ENCODE measurements at places on chromosomes 6 and 20. TPM values are rescaled to one million over a fixed set of nuclear protein-coding genes. Genes with fewer than 3 reads are reported as not detected.

Gene IPCEF1
- polyA plus RNA-seq, result not detected

Gene RAET1L
- 1.9 TPM for polyA plus RNA-seq

Gene ADGRF5
- polyA plus RNA-seq, result not detected

Gene TBXT
- not detected for polyA plus RNA-seq

DNA sequence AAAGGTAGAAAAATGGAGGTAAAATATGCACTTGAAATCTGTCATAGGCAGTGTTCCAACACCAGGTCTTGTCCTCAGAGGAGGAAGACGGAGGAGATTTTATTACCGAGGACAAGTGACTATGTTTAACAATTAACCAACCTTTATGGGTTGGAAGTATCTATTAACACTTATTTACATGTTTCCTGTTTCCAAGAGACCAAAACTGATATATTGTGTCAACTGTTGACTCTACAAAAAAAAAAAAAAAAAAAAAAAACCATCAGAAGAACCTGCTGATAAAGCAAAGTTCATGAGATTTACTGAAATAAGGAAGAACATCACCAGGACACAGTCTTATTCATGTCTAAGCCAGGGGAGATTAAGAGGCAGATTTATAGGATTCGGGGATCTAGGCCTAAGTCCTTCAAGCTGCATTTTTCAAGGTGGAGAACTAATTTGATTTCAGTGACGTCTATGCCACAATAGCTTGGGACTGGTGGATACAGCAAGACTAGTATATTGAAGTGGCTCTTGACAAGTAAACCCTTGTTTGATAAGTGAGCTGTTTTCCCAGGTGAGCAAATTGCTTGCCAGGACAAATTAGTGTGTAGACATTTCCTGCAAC, 126.6 kb upstream of the NAA20 start:
- DNase-seq, result no peak

DNA sequence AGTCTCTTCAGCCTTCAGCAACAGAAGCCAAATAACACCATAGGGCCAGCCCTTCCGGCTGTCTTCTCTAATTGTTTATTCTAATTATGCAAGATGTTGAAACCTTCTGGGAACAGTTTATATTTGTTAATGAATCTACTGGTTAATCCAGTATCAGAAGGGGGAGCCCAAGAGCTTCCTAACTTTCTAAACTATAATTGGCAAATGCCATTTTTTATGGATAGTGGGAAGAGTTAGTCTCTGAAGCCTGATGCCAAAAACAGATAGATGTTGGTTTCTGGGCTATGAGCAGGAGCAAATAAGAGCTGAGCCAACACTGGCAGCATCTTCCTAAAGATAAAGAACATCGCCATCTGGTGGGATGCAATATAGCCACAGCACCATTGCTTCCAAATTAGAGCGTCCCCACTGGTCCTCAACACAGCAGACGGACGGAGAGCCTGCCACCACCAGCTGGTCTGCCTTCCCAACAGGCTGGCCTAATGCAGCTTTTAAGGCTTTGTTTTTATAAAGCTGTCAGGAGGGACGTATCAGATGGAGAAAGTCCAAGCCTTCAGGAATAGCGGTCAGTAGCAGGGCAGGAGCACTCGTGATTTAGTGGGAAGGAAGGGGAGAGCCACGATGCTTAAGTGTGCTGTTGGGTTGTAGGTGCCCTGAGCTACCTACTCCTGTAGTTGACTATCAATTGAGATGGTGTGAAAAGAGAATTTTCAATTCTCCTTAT, 118.8 kb downstream of the RALGAPA2 start:
- DNase-seq, result peak; percentile 23

DNA sequence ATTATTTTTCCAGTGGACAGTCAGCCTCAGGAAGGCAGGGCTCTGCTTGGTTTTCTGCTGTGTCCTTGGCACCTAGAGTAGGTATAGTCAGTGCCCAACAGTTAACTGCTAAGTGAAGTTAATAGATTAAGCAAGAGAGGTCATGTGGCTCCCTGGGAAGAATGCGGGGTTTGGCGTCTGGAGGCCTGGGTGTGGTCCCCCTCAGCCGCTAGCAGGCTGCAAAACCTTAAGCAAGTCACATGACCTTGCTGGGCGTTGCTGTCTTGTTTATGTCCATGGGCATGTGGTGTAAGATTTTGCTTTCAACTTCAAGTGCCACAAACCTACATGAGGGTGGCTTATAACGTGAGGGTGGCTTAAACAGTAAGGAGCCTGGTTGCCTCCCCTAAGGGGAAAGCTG, 75.5 kb upstream of the SCP2D1 start:
- peak; percentile 17 for DNase-seq

DNA sequence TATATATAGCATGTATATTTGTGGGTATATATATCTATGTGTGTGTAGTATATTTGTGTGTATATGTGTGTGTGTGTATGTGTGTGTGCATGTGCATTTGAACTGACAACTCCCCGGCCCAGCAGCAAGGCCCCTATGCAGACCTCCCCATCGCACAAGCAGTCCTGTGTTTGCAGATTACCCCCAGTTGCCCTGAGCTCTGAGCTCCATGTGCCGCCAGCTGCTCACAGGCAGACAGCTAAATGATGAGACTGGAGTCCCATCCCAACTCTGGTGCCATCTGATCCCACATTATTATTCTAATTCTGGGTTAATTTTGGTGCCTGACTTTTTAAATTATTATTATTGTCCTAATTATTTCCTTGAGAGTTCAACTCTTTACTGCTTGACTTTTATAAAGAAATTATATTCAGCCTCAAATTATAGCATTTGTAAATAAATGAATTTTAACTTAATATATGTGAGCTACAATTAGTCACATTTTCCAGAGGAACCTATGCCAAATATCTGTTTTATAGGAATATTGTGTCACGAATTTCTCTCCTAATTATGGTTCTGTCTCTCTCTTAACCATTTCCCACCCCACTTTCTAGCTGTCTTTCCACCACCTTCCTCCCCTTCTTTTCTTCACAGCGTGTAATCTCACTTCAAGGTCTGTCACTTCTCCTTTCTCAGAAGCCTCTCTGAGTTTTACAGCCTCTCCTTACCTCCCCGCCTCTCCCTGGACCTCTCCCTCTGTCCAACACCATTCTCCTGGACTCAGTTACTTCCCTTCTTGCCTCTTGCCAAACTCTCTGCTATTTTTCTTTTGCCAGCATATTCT, 90.6 kb upstream of the SYNDIG1 start:
- no peak for DNase-seq

GRCh38 chr6:95856876-95857364, 158.9 kb upstream of the FUT9 start:
- DNase-seq, result no peak

All from foreskin keratinocyte (primary cell).